Stimulated activated CD8-positive, alpha-beta memory T cell treated with anti-CD3 and anti-CD28 coated beads, Interleukin-7, amount 100 ng/mL, for 4 hours (primary cell): ENCODE measurements at places on chromosomes 4 and X.

GRCh38 chrX:44303119-44303518, 40.4 kb downstream of the EFHC2 start:
- DNase-seq = no peak

DNA sequence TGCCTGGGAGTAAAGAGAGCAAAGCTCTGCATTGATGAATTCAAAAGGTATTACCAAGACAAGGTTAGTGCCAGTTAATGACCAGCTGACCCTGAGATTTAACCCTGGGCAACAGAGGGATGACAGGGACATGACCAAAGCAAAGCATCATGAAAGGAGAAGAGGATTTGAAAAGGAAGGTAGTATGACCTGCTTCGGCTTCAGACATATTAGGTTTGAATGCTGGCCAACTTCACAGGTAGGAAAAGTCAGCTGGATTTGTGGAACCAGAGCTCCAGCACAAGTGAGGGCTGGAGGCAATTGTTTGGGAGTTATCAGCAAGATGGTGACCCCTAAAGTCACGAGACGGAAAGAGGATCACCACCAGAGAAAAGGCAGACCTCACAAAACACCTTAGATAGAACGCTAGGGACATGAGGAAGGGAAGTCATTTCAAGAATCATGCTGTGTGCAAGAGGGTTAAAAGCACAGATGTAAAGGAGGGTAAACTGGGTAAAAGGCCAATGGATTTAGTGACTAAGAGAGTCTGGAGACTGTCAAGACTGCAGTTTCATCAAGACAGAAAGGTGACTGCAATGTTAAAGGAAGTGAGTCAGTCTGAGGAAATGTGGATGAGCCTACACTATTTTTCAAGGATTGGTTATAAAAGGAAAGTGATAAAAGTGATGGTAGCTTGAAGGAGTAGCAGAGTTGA, 45.6 kb downstream of the SH3RF1 start:
- DNase-seq = no peak

DNA sequence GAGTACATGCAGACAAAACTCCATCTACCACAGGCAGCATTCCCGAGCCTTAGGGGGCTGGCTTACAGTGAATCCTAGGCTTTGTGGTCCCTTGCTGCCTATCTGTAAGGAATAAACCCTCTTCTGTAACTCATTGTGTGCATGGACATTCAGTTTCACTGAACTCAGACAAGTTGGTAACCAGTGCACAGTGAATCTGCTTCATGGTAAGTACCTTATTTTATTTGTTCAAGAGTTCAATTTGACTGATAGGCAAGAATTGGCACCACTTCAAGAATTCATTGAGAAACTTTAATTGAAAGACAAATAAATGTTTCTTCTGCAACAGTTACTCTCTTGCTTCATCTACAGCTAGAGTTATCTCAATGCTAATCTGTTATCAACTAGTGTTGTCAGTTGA, 57.2 kb upstream of the PRRG1 start:
- no peak for DNase-seq

- no peak for DNase-seq
These were observed 35.9 kb upstream of the PHOX2B start for GRCh38 chr4:41784191-41784979.

DNA sequence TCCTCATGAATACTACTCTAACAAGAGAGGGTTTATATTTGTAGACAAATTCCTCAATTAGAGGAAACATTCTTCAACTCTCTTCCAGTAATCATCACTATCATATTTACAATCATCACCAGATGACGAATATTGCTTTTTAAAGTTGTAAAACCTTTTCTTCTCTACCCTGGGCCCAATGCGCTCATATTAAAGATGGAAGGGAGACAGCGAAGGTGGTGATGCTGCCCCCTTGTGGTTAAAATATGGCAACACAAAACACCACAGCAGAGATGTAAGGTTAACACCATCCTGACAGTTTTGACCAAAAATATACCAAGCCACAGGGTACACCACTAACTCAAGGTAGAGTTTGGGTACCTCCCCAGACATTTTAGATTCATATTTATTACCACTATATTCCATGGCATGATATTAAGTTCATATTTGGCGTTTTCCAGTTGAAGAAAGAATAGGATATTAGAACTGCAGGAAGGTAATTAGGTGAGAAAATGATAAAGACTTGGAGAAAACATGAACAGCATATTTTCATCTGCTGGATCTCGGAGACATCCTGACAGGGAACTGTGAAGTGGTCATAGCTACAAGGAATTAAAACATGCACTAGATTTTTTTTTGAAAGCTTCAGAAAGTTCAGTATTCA, 72.8 kb downstream of the SLC9A7 start:
- peak; percentile 4 for DNase-seq

DNA sequence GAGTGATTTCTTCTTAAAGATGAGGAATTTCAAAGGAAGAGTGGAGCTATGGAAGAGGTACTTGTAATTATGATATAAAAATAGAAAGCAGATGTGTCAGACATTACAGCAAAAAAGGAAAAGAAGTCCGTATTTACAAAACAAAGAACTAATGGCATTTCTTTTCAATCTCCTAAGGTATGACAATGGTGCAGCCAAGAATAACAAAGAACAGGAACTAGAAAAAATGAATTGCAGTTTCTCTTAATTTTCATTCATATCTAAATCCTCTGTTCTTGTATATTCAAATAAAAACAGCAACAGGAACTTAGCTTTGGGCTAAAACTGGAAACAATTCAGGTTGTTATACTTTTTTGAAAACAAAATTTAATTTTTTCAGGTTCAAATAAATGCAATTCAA, 105.1 kb downstream of the SPRY1 start:
- DNase-seq = no peak

GRCh38 chr4:41647383-41647782, 101.1 kb downstream of the PHOX2B start:
- DNase-seq = no peak

DNA sequence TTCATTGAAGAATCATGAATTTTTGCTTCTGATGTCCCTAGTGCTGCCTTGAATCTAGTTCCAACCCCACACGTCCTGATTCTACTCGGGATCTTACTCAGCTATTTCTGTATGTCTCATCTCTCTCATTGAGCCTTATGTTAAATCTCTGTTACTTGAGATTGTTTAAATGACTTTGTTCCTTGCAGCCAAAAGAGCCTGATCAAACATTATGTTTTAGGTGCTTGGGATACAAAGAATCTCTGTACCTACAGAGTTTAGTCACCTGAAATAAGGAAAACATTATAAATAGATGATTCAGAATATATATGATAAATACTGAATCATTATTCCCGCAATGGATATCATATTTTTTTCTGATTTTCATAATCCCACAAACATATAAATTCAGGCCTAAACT, 13.7 kb upstream of the ANKRD50 start:
- no peak for DNase-seq

- no peak for DNase-seq
These were observed 88.0 kb upstream of the TRIM2 start for GRCh38 chr4:153116291-153116680.

- DNase-seq = no peak
These were observed 237.8 kb upstream of the ARSJ start for GRCh38 chr4:114217150-114217817.

DNA sequence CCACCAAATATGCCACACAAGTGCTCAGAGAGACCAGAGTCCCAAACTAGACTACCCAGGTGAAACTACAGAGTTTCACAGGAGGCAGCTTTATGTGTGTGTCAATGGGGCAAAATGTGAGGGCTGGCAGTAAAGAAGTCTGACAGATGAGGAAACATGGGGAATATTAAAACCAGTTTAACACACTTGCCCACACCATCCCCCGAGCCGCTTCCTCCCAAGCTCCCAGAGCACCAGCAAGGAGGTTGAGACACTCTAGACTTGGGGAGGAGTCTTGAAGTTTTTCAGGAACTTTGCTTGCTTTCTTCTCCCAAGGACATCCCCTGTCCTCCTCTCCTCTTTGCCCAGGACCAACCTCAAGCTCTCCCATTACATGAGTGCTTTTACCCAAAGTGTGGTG, 94.7 kb upstream of the SPRY1 start:
- no peak for DNase-seq

DNA sequence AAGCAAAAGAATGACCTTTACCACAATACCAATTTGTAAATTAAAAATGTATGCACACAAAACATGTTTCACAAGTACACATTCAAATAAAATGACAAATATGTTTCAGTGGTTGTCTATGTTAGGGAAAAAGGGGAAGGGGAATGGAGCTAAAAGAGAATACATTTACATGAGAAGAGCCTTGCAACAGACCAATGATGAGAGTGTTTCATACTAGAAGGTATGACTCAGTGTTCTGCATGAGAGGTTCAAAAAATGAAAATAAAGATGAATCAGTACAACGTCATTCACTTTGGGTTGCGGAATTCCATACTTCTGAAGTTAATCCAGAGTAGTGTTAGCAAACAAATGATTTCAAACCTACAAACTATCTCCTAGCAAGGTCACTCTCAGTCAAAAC, 51.7 kb downstream of the RPGR start:
- DNase-seq = no peak

DNA sequence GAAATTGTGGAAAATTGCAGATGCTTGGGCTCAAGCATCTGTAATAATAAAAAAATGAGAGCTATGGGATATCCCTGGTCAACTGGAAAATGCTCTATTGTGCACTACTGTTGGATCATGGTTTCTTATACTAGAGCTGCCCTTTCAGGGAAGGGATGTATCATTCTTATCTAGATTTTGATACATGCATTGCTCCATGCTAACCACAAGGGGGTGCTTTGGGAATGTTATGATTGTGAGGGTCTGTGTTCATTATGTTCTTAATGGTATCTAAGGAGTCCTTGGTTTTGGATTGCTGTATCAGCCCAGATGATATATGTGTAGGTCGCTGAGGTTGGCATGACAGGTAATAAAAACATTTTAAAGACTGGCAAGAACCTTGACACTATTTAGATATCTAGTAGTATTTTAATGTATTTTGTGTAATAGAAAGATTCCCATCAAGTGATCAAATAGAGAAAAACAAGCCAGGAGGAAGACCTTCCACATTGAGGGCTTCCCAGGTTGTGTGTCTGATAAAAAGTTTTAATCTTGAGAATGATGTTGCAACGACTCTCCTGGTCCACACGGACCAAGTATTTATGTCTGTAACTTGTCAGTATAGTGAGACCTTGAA, 49.2 kb upstream of the TLR2 start:
- no peak for DNase-seq

GRCh38 chr4:184011826-184012380, 106.8 kb downstream of the STOX2 start:
- DNase-seq = no peak

DNA sequence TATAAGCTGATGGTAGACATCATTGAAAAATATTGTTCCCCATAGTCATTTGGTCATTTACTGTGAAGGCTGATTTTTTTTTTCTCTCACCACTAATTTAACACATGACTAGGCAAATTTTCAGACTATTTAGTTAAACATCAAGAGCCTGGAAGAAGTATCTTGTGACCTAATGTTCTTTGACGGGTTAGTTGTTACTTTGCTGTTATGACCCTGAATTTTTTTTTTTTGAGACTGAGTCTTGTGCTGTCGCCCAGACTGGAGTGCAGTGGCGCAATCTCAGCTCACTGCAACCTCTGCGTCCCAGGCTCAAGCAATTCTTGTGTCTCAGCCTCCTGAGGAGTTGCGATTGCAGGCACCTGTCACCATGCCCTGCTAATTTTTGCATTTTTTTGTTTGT, 67.0 kb downstream of the HPF1 start:
- DNase-seq = no peak

- DNase-seq = no peak
These were observed 382.9 kb downstream of the INPP4B start for GRCh38 chr4:142463206-142463605.

DNA sequence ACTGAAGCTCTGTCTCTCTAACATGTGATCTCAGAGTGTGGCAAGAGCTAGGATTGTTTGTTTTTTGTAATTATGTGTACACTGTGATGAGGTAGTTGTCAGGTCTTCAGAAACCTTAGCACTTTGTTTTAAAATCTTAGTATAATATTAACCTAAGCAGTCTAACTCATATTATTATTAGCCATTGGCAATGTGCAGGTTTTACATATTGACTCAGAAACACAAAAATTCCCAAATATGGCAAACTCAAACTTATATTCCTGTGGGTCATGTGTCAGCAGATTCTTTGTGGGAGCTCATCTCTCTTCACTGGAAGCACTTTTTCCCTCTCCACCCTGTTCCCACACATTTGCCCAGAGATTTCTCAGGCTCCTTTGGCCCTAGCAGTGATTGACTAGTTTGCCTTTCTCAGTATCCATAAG, 8.2 kb upstream of the PWWP3B start:
- DNase-seq = no peak

- no peak for DNase-seq
These were observed 14.0 kb downstream of the BBS12 start for GRCh38 chr4:122746485-122746965.

GRCh38 chr4:41819621-41820020, 71.1 kb upstream of the PHOX2B start:
- DNase-seq = no peak

DNA sequence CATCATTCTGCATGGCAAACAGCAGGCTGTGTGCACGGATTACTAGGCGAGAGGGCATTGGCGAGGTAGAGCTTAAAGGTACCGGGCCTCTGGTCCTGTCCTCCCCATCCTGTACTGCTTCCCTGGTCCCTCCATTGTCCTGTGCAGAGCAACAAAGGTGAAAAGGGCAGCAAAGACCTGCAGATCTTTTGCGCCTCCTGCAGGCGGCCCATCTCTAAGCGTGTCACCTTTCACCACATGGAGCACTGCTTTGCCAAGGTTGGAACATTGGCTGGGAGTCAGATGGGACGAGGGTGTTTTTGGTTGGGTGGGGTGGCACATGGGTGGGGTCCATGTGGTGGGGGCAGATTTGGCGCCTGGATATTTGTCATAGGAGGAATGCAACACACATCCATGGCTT, 64.7 kb upstream of the UXT start:
- DNase-seq = no peak

- DNase-seq = no peak
These were observed 51.2 kb downstream of the LGI2 start for GRCh38 chr4:24979554-24979953.

GRCh38 chr4:40672528-40673522, 43.2 kb upstream of the RBM47 start:
- DNase-seq = peak; percentile 17

- no peak for DNase-seq
These were observed 68.0 kb downstream of the OPHN1 start for GRCh38 chrX:68365341-68365740.

GRCh38 chr4:62243895-62244294, 1043.8 kb downstream of the ADGRL3 start:
- DNase-seq = no peak

DNA sequence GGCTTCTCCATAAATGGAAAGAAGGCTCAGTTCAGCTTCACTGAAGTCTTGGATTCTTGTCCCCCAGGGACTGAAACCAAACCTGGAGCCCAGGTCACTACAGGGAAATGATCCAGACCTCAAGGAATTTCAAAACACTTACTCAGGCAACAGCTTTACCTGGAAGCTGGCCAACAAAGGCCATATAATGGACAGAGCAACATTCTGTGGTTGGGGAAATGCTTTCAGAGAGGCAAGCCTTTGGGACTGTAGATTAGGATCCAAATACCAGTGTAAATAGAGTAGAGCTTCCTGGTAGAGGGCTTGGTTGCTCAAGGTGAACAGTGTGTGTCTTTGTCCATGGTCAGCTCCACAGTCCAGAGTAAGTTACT, 57.0 kb upstream of the PROM1 start:
- no peak for DNase-seq
